ENCODE measurements at places on chromosomes 2 and 18. TPM values are rescaled to one million over a fixed set of nuclear protein-coding genes. Genes with fewer than 3 reads are reported as not detected.

The OTOS gene
- not detected for total RNA-seq

The G6PC2 gene
- not detected for total RNA-seq

The FAP gene
- total RNA-seq, result under 0.01 TPM

The AQP12B gene
- total RNA-seq, result not detected

The TRMT61B gene
- 6.8 TPM for total RNA-seq

The DSG4 gene
- not detected for total RNA-seq

The SNED1 gene
- 17.9 TPM for total RNA-seq
